ENCODE measurements at places on chromosomes 6 and 20.

DNA sequence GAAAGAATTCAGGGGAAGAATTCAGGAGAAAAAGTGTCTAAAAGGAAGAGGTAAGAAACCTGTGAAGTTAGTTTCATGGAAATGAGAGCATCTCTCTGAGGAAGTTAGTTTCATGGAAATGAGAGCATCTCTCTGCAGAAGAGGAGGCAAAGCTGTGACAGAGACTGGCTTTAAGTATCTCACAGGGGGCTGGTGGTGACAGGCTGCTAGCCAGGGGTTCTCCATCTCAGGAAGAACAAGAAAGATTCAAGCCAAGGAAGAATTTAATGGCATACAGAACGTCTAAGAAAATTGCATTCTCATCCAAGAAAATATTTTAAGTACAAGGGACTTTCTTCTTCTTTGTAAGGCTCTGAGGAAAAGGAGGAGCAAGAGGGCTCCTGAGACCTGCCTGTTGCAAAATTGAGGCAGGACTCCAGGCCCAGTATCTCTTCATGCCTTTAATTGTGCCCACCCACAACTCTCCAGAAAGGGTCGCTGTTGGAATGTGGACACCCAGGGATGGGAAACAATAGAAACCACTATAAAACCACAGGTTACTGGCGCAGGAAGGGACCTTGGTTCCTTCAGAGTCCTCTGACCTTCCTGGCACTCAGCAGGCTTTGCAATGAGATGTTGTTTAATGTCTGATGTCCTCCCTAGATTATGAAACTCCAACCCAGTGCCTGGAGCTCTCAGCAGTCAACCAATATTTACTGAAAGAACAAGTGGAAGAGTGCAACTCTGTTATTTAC, 136.8 kb downstream of the FNDC1 start:
- no peak for DNase-seq

GRCh38 chr20:17648315-17648646, 33.8 kb downstream of the RRBP1 start:
- no peak for DNase-seq

DNA sequence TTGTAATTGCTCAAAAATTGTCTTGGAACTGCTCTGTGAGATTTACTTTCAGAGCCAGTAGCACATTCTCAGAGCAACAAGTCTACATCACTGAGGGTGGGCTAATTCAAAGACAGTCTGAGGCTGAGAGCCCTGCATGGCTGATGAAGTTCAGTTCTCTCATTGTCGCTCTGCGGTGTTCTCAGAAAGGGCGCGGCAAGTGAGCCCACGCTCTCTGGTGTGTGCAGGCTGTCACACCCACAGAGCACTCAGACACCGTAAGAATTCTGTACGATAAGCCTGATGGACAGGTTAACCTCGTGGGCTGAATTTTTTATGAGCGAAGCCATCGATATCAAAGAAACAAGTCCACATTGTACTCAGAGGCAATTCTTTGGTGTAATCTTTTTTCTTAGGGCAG, 557.8 kb downstream of the HACE1 start:
- DNase-seq: no peak

DNA sequence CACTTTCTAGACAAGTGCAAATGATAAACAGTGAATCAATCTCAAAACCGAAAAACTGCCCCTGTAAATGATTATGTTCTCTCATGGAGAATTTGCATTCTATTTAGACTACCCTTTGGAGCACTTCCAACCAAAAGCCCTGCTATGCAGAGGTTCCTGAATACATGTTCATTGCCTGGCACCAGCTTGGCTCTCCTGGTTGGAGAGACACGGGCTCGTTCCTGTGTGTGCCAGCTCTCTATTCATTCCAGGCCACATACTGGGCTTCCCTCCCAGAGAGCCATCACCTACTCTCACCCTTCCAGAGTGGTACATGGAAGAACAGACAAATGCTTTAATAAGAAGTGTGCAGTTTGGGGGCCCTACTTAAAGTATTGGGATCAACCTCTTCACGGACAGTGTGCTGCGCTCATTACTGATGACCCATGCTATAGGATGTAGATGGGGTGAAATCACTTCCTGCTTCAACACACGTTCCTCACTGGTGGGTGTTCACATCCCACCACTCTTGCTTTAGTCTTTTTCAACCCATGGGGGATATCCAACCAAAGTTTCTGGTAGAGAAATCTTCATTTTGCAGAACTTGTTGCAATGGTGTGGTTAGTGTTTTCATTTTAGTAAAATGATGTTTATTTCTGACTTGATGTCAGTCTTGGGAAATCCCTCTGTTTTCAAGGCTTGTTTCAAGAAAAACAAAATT, 38.5 kb upstream of the NAA20 start:
- no peak for DNase-seq

- no peak for DNase-seq
These were observed 76.2 kb downstream of the CDH26 start for GRCh38 chr20:60034231-60035110.

DNA sequence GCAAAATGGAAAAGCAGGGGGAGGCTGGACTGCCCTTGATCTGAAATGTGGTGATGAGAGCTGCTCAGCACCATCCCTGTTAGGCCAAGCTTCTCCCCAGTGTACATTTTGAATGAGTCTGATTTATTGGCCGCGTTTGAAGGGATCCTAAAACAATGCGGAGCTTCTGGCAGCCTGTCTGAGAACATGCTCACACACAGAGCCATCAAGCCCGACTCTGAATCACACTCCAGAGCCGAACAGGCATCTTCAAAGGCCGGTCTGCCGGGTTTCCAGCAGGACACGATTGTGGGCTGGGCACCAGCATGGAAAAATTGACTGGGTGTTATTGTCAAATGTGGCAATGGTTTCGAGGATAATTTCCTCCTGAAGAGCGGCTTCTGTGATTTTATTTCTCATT, 235.9 kb downstream of the TFAP2C start:
- no peak for DNase-seq

DNA sequence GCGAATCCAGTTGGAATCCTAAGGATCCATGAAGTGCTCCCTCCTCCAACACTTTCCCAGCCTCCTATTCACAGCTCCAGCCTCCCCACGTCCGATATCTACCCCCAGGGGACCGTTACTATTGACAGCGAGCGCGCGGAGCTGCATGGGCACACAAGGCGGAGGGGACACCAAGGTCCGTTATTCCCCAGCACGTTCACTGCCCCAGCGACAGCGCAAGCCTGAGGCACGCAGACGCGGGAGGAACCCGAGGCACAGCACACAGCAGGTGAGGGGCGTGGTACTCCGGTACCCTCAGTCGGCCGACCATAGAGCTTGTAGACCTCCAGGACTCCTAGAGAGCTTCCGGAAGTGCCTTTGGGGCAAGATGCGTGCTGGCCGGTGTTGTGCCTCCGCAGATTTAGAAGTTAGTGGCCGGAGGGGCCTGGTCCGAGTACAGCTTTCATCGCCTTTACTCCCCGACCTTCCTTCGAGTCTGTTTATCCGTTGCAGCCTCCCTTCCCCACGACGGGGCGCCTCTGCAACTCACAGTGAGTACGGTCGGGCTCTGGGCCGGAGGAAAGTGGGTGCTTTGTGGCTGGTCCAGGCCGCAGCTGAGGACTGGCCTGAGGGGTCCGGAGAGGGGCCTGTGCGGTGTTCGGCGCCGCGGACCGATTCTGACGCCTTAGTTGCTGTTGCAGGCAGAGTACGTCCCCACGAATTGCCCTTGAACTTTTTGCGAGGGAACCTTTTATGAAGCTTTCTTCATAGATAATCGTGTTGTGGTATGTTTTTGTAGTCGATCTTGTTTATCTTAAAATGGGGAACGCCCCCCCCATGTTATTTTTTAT, at the start of gene ZKSCAN8:
Gene ZKSCAN8 (plus strand): TSS at position 384 of the 830 bp plus-strand sequence. CDS start 6,525 bp downstream, outside the sequence.
- peak; percentile 91 for DNase-seq

DNA sequence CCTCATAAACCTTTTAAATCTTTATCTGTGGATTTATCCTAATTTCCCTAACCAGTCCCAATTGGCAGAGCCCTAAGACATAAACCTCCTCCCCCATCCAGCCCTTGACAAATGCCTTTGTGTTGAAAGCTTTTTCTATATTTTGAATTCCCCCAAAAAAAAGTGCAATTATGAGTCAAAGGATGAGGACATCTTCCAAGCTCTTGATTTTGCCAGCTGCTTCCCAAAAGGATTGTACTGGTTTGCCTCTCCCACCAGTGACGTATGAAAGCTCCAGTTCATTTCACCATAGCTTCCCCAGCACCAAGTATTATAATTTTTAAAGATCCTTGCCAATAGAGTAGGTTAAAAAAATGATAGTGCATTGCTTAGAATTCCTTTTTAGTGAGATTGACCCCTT, 38.9 kb downstream of the SIRPA start:
- no peak for DNase-seq

- no peak for DNase-seq
These were observed 33.2 kb upstream of the MYB start for GRCh38 chr6:135147637-135148592.

DNA sequence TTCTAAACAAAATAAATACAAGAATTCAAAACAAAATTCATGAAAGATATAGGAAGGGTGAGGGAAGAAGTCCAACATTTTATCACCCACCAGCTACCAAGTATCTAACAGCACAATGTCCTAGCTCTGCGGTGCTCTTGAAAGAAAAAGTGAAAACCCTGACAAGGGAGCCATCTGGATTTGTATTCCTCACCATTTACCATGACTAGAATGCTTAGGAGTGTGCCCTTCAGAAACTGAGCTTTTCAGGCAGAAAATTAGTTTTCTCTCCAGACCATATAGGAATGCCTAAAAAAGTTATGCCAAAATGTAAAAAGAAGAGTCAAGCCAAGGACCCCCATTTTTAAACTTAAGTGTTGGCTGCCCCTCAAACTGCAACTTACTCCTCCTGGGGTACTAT, 4.5 kb downstream of the SNX5 start:
- no peak for DNase-seq

DNA sequence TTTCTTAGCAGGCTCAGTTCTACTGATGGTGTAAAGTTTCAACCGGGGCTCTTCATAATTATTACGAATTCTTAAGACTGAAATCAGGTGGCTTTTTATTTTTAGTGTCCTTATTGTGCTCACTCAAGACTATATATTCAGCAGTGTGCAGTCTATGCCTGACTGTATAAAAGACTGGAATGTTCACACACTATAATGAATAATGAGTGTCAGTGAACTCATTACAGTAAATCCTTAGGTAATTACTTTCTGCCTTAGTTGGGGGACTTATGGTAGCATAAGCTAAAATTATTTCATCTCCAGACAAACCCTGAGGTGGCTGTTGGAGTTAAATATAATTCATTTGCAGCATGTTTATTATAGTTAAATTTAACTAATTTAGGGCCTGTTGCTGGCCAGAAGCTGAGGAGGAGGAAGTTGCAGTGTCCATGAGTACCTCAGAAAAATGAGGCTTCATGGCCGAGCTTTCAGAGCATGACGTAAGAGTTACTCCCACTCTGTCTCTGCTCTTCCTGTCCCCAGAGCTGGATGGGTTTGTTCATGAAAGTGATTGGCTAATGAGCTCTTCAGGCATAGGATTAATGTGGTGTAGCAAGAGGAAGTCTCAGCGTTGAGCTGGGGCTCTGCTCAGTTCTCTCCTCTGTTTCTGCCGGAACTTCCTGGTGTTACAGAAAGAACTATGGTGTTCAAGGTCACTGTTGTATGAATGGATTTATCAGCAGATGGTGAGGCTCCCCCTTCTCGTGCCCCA, 335.7 kb downstream of the NRN1 start:
- DNase-seq: no peak

DNA sequence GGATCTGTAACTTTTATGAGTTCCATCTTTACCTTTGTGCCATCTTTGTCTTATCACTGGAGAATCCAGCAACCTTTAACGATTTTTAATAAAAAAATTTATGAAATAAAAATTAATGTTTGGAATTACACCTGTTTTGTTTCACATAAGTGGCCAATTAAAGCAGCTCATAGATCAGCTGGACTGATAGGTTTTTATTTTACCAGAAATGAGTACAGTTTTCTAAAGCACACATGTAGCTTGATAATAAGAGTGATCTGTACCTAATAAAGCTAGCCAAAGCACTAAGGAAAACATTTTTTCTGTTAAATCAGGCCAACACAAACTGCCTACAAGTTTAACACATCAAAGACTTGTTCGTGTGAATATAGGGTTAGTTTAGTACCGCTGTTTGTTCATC, 500.1 kb downstream of the CDKAL1 start:
- no peak for DNase-seq

DNA sequence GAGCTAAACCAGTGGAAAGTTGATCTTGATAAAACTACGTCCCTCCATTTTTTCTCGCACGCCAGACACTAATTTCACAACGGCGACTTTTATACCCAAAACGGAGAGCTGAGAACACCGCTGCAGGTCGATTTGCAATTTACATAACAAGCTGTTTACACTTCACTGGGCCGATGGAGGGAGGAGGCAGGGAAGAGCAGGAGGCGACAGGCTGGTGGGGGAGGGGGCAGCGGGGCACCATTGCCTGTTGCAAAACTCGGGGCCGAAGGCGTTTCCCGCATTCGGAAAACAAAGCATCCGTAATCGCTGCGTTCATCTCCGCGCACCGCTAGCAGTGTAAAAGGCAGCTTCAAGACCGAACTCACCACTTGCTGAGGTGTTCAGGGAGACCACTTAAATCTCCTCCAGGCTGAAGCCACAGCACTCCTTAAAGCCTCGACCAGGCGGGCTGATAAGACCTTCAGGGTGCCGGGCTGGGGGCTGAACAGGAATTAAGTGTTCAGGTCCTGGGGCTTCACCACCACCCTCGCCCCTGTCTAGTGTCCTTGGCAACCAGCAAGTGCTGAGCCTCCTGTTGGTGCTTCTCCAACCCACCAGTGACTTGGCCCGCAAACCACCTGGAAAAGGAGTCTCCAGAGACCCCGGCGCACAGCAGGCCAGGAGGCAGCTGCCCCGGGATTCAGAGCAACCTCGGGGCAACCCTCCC, 2.0 kb upstream of the FOXC1 start:
- peak; percentile 59 for DNase-seq

GRCh38 chr6:1618311-1619097, 8.8 kb downstream of the FOXC1 start:
- no peak for DNase-seq

DNA sequence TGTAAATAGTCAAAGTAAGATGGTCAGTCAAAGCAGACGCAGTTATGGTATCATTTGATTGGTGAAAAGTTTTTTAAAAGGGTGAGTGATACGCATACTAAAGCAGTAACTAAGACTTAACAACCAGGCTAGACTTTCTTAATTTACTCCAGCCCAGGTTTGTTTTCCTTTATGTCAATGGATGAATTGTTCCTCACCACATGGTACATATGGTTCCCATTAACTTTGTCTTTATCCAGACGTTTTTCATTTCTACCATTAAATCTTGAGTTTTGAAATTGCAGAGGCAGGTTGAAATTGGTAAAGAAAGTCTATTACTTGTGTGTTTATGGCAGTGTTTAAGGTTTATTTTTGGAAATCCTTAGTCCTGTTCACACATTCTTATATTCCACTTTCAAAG, 98.5 kb upstream of the SCGN start:
- DNase-seq: no peak

GRCh38 chr6:149335924-149336608, 18.6 kb downstream of the TAB2 start:
- no peak for DNase-seq

DNA sequence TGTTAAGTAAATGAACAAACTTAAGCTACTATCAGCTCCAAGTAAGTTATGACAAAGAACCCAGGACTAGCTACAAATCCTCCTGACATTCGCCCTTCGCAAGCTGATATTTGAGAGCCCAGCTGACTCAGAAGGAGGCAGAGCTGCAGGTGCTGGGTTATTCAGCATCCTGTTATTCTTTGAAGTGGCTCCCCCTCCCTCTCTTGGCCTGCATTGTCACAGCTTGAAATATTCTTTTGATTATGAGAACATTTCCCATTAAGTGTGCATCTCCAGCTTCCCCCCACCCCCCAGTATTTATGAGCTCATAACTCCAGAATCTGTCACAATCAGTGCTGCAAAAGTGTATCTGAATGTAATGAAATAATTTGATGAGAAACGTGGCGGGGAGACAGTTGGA, 78.8 kb upstream of the RALY start:
- DNase-seq: no peak

GRCh38 chr20:62692176-62692575, 16.5 kb upstream of the NTSR1 start:
- DNase-seq: no peak

All from D341Med (cell line).